ENCODE measurements at places on chromosomes 12 and 14. TPM values are rescaled to one million over a fixed set of nuclear protein-coding genes. Genes with fewer than 3 reads are reported as not detected.

The ZNF664 gene
- total RNA-seq = 40.6 TPM

The LALBA gene
- total RNA-seq = not detected

The TAS2R46 gene
- 4.2 TPM for total RNA-seq

The KLRC2 gene
- total RNA-seq = not detected

The BMAL2 gene
- 21.6 TPM for total RNA-seq

The SVOP gene
- total RNA-seq = not detected

The SSTR1 gene
- 57.9 TPM for total RNA-seq

The PSMD9 gene
- total RNA-seq = 35.1 TPM

The ALG10B gene
- total RNA-seq = 4.8 TPM

The PTPRB gene
- total RNA-seq = 0.97 TPM

The SAMD4A gene
- 61.3 TPM for total RNA-seq

The ART4 gene
- total RNA-seq = under 0.01 TPM

The SIX1 gene
- under 0.01 TPM for total RNA-seq

The ASB2 gene
- 0.86 TPM for total RNA-seq

The PTPRO gene
- total RNA-seq = under 0.01 TPM

The ACSM4 gene
- not detected for total RNA-seq

The FAM181A gene
- not detected for total RNA-seq

The CNTN1 gene
- total RNA-seq = 2.6 TPM

The LTBR gene
- 69.6 TPM for total RNA-seq

The BAZ2A gene
- 44.8 TPM for total RNA-seq

The ERP27 gene
- total RNA-seq = not detected

The GALNT16 gene
- under 0.01 TPM for total RNA-seq

The RNFT2 gene
- 7.3 TPM for total RNA-seq

The ARMH4 gene
- 3.0 TPM for total RNA-seq

The SAMD15 gene
- 1.3 TPM for total RNA-seq

The TAS2R7 gene
- not detected for total RNA-seq

The ADAM21 gene
- total RNA-seq = 0.43 TPM

The EXOC3L4 gene
- under 0.01 TPM for total RNA-seq

The STRAP gene
- 95.0 TPM for total RNA-seq

The SERPINA6 gene
- not detected for total RNA-seq

The PIWIL1 gene
- not detected for total RNA-seq

The HOXC4 gene
- 1.6 TPM for total RNA-seq

The PRB2 gene
- not detected for total RNA-seq

The SLC17A8 gene
- not detected for total RNA-seq

The PITPNM2 gene
- 4.2 TPM for total RNA-seq

The CLMN gene
- 0.43 TPM for total RNA-seq

The DTX3 gene
- 19.0 TPM for total RNA-seq

The VWF gene
- under 0.01 TPM for total RNA-seq

The ADAMTS20 gene
- total RNA-seq = under 0.01 TPM

The FGF6 gene
- total RNA-seq = not detected

The KCNMB4 gene
- total RNA-seq = 4.2 TPM

The CCDC196 gene
- not detected for total RNA-seq
